ENCODE measurements at places on chromosomes 1 and 21.

GRCh38 chr1:59098655-59099054 lies 198.2 kb upstream of the FGGY start:
- DNase-seq: no peak

DNA sequence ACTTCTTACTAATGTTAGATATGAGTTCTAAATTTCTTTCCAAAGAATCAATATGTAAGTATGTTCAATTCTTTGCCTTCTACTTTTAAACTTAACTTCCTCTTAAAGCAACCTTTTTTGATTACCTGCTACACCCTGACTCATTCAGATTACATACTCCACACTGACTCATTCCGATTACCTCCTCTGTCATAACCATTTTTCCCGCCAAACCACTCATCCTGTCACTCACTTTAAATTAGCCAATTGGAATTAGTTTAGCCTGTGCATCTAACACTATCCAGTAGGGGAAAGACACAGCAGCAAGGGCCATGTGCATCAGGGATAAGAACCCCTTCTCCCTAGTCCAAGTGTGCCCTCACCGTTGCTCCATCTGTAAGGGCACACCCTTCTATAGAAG lies 815.5 kb downstream of the BRINP3 start:
- DNase-seq: no peak

DNA sequence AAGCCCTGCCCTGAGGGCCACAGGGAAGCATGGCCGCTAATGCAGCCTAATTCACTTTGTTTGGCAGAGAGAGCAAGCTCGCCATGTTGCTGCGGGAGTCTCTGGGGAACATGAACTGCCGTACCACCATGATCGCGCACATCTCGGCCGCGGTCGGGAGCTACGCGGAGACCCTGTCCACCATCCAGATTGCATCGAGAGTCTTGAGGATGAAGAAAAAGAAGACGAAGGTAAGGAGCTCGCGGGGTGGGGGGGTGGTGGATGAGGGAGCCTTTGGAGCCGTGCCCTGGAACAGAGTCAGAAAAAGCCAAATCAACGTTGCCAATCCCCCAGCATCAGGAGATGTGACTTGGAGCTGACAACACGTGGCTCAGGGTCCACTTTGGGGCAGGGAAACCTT lies 529.4 kb downstream of the KIF26B start:
- no peak for DNase-seq

- DNase-seq: no peak
Observed at GRCh38 chr1:203097001-203097400, 11.2 kb upstream of the MYOG start.

DNA sequence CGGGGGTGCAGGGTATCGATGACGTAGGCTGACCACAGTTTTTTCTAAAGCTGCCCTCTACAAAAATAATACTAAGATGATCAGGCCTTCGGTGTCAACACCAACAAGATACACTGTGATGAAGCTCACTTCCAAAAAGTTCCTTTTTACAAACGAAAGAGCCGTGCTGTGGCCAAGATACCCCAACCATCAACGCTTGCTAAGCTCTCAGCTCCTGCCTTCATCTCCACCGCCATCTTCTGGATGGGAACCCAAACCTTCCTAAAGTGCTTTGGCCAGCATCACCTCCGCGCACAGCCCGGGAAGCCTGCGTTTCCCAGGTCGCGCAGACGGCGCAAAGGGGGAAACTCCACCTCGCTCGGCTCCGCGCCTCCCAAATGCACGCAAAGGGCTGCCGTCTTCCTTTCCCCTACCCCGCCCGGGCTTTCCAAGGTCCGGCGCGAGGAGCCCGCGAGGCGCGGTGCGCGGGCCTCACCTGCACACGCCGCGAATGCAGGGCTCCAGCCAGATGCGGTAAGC lies 541 bp downstream of the USP48 start:
- DNase-seq: peak; percentile 18

GRCh38 chr1:7454895-7455784 lies 316.0 kb upstream of the VAMP3 start:
- DNase-seq: peak; percentile 30

Data from T1000 (cell line).